Activated CD4-positive, alpha-beta T cell treated with anti-CD3 and anti-CD28 coated beads for 36 hours (primary cell): ENCODE measurements at places on chromosomes 11 and 22.
A peak's percentile ranks its signal among the peaks of the same experiment; 100 is the strongest.

GRCh38 chr11:117535850-117536411, 208.3 kb downstream of the CEP164 start:
- no peak overlapping the region for H3K4me3 ChIP-seq
- H3K27me3 ChIP-seq, result peaks cover 1% of the 10 kb centered on the region
- no peaks in the 10 kb centered on the region for H3K4me1 ChIP-seq
- no peak for DNase-seq
- H3K36me3 ChIP-seq, result no peaks in the 10 kb centered on the region

- no peaks in the 10 kb centered on the region for H3K36me3 ChIP-seq
- H3K4me3 ChIP-seq, result no peak overlapping the region
- H3K27me3 ChIP-seq, result peaks cover 10% of the 10 kb centered on the region
- H3K4me1 ChIP-seq, result no peaks in the 10 kb centered on the region
Observed at GRCh38 chr11:82676483-82677094, 57.1 kb downstream of the FAM181B start.

GRCh38 chr22:35135165-35135564, 69.2 kb downstream of the ISX start:
- no peak overlapping the region for H3K4me3 ChIP-seq
- H3K27me3 ChIP-seq, result peaks cover 32% of the 10 kb centered on the region
- DNase-seq, result no peak
- H3K27ac ChIP-seq, result no peak overlapping the region
- no peaks in the 10 kb centered on the region for H3K36me3 ChIP-seq
- H3K4me1 ChIP-seq, result no peaks in the 10 kb centered on the region

- H3K27me3 ChIP-seq, result peaks cover 3% of the 10 kb centered on the region
- no peak overlapping the region for H3K27ac ChIP-seq
- no peak overlapping the region for H3K4me3 ChIP-seq
- no peaks in the 10 kb centered on the region for H3K36me3 ChIP-seq
Observed at GRCh38 chr11:118109231-118109630, 22.5 kb upstream of the SMIM35 start.

GRCh38 chr22:40383905-40384304, 13.5 kb downstream of the SGSM3 start:
- H3K4me3 ChIP-seq, result no peak overlapping the region
- H3K4me1 ChIP-seq, result peaks cover 61% of the 10 kb centered on the region

DNA sequence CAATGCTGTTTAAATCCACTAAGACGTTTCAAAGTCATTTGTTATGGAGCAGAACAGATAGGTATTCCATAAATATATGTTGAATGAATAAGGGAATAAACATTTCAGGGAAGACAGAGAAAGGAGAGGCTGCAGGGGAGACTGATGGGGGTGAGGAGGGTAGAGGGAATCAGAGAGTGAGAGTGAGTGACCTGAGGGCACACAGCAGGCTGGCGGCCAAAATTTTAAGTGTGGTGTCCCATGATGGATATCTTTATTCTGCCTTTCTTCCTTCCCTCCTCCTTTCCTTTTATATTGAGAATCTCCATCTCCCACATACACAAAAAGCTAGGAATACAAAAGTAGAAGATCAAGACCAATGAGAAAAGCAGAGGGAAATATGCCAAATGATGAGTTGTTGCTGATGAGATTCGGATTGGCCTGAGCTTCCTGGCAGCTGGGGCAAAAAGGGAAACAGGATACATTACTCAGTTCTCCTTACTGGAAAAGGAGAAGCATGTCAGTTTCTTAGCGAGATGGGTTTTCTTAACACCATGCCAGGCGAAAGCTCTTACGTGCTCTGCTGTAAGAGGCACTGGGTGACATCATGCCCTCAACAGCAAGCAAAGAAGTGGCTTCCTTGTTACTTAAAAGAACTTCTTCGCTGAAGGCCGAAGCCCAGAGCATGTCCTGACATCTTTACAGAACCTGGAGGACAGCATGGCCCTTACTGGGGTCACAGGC, 11.2 kb upstream of the CYTH4 start:
- no peak overlapping the region for H3K4me3 ChIP-seq
- no peak for DNase-seq
- H3K4me1 ChIP-seq, result peaks cover 57% of the 10 kb centered on the region
- H3K27me3 ChIP-seq, result no peaks in the 10 kb centered on the region

DNA sequence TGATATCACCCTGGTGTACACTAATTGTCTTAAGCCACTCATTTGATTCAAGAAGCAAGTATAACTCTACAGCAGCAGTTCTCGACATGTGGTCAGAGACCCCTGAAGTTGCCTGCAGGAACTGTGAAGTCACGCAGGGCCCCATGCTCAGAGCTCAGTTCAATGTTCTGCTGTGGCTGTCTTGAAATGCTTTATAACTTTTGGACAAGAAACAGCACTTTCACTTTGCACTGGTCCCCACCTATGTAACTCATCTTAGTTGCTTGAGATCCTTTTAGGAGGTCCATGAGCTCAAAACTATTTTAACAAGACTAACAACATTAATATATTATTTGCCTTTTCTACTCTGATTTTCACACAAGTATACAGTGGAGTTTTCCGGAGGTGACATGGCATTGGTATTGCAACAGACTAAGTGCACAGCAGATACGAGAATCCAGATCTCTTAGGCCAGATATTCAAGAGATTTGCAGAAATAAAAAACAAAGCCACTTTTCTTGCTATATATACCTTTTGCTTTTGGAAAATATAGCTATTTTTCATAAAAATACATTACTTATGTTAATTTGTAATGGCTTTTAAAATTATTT, 64.8 kb downstream of the PRR5L start:
- H3K4me3 ChIP-seq, result no peak overlapping the region
- H3K4me1 ChIP-seq, result peaks cover 63% of the 10 kb centered on the region
- peaks cover 16% of the 10 kb centered on the region for H3K27me3 ChIP-seq
- no peaks in the 10 kb centered on the region for H3K36me3 ChIP-seq
- no peak overlapping the region for H3K27ac ChIP-seq

DNA sequence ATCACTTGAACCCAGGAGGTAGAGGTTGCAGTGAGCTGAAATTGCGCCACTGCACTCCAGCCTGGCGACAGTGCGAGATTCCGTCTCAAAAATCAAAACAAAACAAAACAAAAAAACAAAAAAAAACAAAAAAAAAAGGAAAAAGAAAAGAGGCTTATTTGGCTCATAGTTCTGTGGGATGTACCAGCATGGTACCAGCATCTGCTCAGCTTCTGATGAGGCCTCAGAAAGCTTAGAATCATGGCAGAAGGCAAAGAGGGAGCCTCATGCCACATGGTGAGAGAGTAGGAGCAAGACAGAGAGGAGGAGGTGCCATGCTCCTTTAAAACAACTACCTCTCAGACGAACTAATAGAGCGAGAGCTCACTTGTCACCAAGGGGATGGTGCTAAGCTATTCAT, 10.6 kb upstream of the PTS start:
- peaks cover 17% of the 10 kb centered on the region for H3K4me1 ChIP-seq

GRCh38 chr22:46436595-46437175, 100.7 kb downstream of the CELSR1 start:
- no peaks in the 10 kb centered on the region for H3K36me3 ChIP-seq
- peaks cover 8% of the 10 kb centered on the region for H3K4me1 ChIP-seq
- no peak for DNase-seq
- H3K27me3 ChIP-seq, result no peaks in the 10 kb centered on the region
- H3K27ac ChIP-seq, result no peak overlapping the region

DNA sequence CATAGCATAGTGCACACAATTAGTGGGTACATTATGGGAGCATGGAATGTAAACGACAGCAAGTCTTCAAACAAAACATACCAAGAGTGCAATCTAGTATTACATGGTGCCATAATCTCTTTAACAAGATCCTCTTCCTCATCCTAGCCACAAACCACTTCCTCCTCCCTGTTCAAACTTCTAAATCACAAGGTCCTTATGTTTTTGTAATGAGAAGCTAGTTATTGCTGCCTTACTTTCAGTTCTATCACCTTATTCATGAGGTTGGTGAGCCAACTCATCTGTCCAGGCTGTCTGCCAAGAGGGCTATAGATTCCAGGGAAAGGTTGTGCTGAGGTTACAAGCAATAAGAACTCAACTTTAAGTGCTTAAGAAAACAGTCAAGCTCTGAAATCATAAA, 195.4 kb upstream of the ARHGAP20 start:
- peak; percentile 19 for DNase-seq
- H3K27ac ChIP-seq, result peak overlapping the region; percentile 52
- no peaks in the 10 kb centered on the region for H3K36me3 ChIP-seq
- H3K27me3 ChIP-seq, result no peaks in the 10 kb centered on the region
- H3K4me1 ChIP-seq, result peaks cover 28% of the 10 kb centered on the region
- no peak overlapping the region for H3K4me3 ChIP-seq

GRCh38 chr11:325796-326591, 5.3 kb upstream of the IFITM3 start:
- peaks cover 57% of the 10 kb centered on the region for H3K4me1 ChIP-seq
- peak overlapping the region; percentile 36 for H3K4me3 ChIP-seq
- no peaks in the 10 kb centered on the region for H3K27me3 ChIP-seq
- DNase-seq, result no peak
- no peaks in the 10 kb centered on the region for H3K36me3 ChIP-seq
- peak overlapping the region; percentile 93 for H3K27ac ChIP-seq

DNA sequence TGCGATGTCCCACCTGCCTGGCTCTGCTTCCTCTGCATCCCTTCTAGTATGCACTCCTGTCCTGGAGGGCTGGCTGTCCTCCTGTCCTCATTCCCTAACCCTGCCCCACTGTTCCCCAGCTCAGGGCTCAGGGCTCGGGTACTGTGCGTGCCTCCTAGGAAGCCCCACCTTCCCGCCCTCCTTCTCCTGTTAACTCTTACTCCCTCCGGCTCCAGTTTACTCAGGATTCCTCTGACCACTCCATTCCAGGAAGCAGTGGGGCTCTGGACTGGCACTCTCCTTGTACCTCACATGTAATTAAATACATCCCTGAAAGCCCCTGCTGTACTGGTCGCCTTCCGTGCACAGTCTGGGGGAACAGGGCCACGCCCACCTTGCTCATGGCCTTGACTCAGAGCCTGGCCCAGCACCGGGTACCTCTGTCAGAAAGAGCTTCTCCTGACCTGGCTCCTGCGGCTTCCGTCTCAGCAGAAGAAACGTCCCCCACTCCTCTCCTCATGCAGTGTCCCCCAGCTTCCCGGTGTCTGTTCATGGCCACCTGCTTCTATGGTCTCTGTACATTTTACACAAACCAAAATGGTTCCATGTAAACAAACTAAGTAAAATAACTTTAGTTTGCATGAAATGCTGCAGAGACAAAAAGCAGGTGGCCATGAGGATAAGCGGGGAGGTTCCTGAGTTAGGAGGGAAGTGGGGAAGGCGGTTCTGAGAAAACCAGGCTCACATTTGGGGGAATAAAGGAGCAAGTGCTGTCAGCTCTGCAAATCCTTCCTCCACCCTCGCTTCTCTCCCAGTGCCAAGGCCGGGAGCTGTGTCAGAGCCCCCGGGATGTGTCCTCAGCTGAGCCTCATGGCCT, 445.9 kb downstream of the BRD1 start:
- H3K4me3 ChIP-seq, result no peak overlapping the region
- H3K36me3 ChIP-seq, result peaks cover 3% of the 10 kb centered on the region
- no peaks in the 10 kb centered on the region for H3K4me1 ChIP-seq
- H3K27me3 ChIP-seq, result peaks cover 35% of the 10 kb centered on the region

DNA sequence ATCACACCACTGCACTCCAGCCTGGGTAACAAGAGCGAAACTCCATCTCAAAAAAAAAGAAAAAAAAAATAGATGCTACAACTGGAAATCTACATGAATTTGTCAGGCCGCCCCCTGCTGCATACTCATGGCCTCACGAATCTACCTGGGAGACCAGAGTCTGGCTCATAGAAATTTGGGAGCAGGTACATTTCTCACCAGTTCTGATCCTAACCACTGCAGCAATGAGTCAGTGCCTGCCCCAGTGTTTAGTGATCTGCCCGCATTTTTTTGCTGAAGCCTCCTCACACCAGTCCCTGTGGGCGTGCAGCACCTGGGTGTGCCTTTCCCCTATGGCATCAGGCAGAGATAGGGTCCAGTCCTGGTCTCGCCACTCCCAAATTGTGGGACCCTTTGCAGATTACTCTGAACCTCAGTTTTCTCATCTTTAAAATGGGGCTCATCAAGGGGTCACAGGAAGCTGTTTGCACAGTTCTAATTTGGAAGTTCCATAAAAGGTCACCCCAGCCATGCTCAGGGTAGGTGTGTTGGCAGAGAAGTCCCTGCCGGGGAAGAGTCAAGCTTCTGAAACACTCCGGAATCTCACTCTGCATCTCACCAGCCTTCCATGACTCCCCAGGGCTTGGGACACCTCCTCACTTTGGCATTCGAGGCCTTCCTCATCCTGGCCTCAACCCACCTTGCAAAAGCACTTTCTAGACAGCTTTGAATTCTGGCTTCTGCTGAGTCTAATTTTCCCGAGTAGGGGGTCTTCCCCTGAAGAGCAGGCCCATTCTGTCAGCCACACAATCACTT, 39.3 kb upstream of the LINC01488 start:
- H3K4me1 ChIP-seq, result peaks cover 16% of the 10 kb centered on the region
- H3K27me3 ChIP-seq, result peaks cover 10% of the 10 kb centered on the region
- H3K4me3 ChIP-seq, result no peak overlapping the region
- H3K27ac ChIP-seq, result no peak overlapping the region

DNA sequence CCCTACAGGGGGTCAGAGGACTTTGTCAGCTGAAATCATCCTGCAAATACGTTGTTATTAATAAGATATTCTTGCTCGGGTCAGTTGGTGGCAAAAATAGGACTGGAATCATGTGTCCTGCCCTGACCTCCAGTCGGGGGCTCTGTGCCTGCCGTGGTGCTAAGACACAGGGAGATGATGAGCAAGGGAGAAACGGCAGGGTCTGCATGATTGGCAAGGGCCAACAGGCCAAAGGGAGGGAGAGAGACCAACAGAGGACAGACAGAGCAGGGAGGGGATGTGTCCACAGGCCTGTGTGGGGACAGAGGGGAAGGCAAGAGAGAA, 10.4 kb upstream of the TSKU start:
- peaks cover 7% of the 10 kb centered on the region for H3K36me3 ChIP-seq
- H3K4me1 ChIP-seq, result peaks cover 16% of the 10 kb centered on the region
- DNase-seq, result no peak
- peaks cover 7% of the 10 kb centered on the region for H3K27me3 ChIP-seq

DNA sequence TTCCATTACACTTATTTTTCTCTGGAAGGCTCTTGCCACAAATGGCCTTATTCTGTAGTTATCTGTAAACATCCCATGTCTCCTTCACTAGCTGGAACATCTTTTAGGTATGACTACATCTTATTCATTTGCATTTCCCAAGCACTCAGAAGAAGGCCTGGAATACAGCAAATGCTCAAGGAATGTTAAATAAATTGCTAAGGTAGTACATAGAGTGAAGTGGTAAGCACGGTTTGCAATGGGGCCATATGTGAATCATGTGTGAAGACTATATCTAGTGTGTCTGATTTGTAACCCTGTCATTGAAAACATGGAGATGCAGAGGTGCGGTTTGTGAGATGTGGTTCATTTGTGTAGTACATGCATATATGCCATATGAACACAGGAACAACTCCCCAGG, 33.5 kb downstream of the GDPD4 start:
- H3K36me3 ChIP-seq, result no peaks in the 10 kb centered on the region
- no peak overlapping the region for H3K27ac ChIP-seq
- peaks cover 11% of the 10 kb centered on the region for H3K4me1 ChIP-seq
- H3K4me3 ChIP-seq, result no peak overlapping the region

DNA sequence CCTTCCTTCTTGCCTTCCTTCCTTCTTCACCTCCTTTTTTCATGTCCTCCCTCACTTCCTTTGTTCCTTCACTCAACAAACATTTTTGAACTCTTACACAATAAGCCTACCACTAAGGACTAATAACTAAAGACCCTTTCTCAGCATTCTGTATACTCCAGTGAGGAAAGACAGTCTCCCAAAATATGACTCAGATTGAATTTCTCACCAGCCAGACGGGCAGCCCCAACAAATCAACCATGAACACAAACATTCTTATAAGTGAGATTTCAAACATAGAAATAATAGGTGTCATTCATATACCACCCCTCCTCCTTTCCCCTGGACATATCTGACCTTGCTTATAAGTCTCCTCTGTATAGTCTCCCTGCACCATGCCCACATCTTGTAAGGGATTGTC, 1079.7 kb downstream of the OPCML start:
- no peaks in the 10 kb centered on the region for H3K36me3 ChIP-seq
- no peaks in the 10 kb centered on the region for H3K27me3 ChIP-seq
- no peak overlapping the region for H3K4me3 ChIP-seq
- H3K27ac ChIP-seq, result no peak overlapping the region
